Left forelimb (tissue), 1 donor: ENCODE measurements at places on chromosomes 4 and X.

DNA sequence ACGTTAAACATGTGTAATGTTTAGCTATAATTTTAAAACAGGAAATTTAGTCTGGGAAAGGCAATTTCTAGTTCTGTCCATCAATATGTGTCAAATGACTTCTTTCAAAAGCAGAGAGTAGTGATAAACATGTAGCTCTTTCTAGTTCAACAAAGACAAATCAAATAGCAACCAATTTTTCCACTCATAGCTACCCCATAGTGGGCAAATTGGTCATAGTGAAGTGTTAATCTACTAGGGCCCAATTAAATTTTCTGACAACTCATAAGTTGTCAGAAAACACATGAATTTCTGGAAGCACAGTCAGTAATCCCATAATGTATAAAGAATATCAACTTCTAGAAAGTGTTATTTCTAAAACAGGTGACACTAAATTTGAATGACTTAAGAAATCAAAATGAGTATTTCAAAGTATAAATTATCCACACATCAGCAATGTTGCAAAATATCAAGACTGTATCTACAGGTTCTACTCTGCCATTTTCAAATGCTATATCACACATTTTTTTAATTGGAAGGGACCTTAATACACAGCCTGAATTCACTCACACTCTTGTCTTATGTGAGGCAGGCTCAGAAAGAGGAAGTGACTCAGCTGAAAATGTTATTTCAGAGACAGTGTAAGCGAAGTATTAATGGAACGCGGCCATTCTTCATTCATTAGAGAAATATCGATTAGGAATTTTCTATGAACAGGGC, 7.7 kb downstream of the OCIAD2 start:
- DNase-seq: no peak

DNA sequence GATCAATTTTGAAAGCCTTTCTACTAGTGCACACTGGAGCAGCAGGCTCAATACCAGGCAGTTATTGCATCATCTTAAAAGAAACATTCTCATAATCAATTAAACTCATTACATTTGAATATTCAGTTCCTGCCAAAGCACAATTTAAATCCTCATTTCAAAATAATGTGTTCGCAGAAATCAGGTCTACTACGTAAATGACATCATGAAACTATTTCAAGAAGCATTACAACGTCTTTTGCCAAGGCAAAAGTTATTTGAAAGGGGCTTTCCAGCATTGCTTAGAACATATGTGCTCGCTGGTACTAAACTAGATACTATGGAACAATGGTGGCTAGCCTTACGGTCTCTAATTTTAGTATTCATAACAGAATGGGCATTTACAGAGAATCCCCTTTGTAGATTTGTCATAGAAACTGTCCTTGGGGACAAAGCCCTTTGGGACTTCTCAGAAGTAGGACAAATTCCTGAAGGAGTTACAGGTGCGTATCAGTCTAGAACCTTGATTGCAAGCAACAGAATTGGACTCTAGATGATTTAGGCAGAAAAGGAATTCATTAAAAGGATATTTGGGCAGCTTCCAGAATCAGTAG, 27.6 kb upstream of the HUWE1 start:
- no peak for DNase-seq

GRCh38 chr4:107894138-107894603, 37.2 kb upstream of the CYP2U1 start:
- no peak for DNase-seq

- DNase-seq: no peak
Measured at GRCh38 chrX:1542994-1543725, 6.2 kb upstream of the P2RY8 start.

GRCh38 chr4:90780193-90780592, 653.0 kb downstream of the CCSER1 start:
- no peak for DNase-seq

- DNase-seq: no peak
Measured at GRCh38 chr4:53532521-53532920, 58.8 kb downstream of the LNX1 start.

DNA sequence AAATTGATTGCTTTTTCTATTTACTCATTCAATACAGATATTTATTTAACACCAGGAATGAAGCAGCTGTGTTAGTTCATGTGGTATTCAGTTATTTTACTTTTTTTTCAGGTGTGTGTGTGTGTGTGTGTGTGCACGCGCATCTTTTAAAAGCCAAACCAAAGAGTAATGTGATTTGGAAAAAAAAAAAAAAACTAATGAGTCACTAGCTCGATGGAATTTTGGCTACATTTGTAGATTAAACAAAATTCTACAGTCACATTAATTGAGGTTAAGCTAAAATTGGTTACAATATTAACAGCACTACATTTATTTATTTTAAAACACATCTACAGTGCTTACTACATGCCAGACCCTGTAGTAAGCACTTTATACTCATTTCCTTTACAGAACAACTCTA, 66.8 kb downstream of the HHIP start:
- no peak for DNase-seq

DNA sequence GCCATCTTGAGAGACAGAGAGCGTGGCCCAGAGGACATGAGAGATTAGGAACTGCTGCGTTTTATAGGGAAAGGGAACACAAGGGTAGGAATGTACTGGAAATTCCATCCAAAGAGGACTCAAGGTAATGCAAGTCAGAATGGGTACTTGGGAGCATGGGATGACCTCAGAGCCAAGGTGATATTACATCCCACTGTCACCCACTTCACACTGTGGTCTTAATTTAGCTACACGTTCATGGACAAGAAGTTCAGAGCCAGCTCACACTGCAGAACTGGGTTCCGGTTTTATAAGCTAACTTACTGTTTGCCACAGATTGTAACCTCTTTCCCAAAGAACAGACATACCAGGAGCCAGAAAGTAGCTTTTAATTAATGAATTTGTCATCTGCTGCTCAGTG, 244.7 kb downstream of the CBR4 start:
- no peak for DNase-seq

GRCh38 chr4:112511803-112512118, 4.2 kb downstream of the NEUROG2 start:
- DNase-seq: no peak

DNA sequence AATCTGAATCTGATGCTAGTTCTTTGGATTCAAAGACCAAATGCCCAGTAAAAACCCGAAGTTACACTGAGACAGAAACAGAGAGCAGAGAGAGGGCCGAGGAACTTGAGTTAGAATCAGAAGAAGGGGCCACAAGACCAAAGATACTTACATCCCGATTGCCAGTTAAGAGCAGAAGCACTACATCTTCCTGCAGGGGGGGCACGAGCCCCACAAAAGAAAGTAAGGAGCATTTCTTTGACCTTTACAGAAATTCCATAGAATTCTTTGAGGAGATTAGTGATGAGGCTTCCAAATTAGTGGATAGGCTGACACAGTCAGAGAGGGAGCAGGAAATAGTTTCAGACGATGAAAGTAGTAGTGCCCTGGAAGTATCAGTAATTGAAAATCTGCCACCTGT, 309.3 kb downstream of the ANK2 start:
- no peak for DNase-seq

- no peak for DNase-seq
Measured at GRCh38 chrX:18194688-18195087, 26.0 kb downstream of the BEND2 start.

DNA sequence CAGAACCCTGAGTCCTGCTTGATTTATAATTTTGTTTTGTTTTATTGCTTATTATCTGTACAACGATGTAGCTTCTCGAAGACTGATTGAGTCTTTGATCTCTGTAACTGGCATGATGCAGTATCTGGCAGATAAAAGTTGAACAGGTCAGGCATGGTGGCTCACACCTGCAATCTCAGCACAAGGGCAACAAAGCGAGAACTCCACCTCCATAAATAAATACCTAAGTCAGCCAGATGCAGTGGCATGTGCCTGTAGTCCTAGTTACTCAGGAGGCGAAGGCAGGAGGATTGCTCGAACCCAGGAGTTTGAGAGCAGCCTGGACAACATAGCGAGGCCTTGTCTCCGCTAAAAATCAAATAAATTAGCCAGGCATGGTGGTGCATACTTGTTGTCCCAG, 15.7 kb upstream of the WDR19 start:
- DNase-seq: no peak

GRCh38 chr4:158304694-158305093, 94.4 kb downstream of the TMEM144 start:
- DNase-seq: no peak

GRCh38 chr4:17152941-17153540, 254.6 kb upstream of the LDB2 start:
- DNase-seq: no peak

GRCh38 chr4:154743683-154744340, at the start of gene LRAT:
LRAT (plus strand) TSS chr4:154744000; CDS start chr4:154744327, 327 bp downstream.
- DNase-seq: no peak

DNA sequence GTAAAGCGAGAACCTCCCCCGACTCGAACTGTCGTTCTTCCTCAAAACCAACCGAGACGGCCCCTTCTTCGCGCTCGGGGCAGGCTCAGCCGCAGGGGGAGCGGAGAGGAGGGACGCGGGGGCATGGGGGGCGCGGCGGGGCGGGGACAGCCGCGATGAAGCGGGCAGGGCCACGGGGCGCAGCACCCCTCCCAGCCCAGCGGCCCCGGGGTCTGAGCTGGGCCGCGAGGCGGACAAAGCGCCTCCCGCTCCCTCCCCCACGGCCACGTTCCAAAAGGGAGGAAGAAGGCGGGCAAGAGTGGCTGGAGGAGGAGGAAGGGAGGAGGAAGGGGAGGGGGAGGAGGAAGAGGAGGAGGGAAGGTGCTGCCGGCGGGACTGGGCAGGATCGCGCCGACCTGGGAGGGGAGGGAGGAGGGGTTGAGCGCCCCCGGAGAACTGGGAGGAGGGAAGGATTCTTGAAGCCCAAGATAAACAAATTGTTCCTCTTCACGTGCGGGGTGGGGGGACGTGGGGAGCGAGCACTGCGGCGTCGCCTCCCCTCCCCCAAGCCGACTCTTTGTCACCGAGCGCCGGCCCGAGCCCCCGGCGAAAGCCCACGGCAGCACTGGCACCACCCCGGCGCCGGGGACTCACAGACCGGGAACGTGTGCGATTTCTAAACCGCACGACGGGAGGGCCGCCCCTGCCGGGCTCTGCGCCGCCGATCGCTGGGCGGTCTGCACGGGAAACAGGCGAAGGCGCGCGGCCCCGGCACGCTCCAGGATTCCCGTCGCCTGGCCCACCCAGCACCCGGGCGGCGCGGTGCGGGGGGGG, 2.9 kb downstream of the MAML3 start:
- DNase-seq: peak; percentile 92

GRCh38 chr4:30416547-30416946, 303.6 kb upstream of the PCDH7 start:
- no peak for DNase-seq

GRCh38 chr4:122643257-122643656, 22.4 kb upstream of the IL21 start:
- DNase-seq: no peak

- peak; percentile 5 for DNase-seq
Measured at GRCh38 chrX:151745651-151746050, 11.1 kb downstream of the CNGA2 start.

DNA sequence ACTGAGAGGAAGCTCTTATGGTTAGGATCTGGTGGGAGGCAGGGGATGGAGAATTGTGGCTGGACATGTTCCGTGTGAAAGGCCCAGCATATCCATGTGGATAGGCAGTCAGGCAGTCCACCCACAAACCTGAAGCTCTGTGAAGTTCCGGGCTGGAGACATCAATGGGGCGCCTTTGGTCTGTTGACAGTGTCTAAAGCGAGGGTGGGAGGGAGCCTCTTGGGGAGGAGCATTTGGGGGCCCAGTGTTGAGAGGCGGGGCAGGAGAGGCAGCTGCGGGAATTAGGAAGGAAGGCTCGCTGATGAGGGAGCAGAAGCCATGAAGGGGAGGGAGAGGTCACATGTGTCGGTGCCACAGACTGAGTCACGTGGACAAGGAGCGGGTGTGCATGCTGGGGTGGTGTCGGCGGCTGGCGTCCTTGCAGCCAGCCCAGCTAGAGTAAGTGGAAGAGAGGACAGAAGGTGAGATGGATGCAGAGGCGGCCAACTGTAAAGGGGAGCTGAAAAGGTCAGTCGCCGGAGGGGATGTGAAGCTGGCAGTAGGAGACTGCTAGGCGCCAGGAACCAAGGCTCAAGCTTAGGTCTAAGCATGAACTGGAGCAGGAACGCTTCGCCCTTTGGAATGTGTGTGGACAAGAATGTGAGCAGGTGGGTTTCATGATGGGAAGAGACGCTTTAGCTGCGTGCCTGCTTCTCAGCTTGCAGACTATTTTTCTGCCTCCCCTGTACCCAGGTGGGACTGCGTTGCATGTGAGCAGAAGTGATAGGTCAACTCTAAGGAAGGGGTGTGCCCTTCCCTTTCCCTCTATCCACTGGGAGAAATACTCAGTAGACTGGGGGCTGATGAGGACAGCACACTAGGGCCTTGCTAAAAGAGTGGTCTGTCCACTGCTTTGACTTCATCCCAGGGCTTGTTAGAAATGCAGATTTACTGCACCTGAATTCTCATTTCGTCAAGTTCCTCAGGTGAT, 44.0 kb upstream of the TLR2 start:
- DNase-seq: no peak

- DNase-seq: no peak
Measured at GRCh38 chr4:73859614-73860088, 6.6 kb downstream of the PF4V1 start.

DNA sequence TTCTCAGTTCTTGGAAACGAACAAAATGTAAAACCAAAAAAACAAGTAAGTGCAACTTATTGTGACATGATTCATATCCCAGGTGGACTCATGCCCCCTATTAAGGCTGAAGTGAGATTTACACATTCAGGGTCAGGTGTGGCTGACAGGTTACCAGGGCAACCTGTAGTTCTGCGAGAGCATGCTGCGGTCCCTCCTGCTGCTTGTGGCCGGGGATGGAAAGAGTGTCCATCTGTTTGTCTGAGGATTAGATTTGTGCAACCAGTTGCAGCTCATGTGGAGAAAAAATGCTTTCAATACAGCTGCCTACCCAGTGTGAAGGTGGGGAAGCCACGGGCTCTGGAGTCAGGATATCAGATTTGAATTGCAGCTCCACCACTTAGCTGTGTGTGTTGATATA, 78.8 kb downstream of the FAM184B start:
- DNase-seq: no peak

- DNase-seq: no peak
Measured at GRCh38 chrX:79159800-79160199, 15.3 kb downstream of the GPR174 start.

GRCh38 chrX:10124506-10125247, 32.1 kb upstream of the CLCN4 start:
- DNase-seq: no peak

DNA sequence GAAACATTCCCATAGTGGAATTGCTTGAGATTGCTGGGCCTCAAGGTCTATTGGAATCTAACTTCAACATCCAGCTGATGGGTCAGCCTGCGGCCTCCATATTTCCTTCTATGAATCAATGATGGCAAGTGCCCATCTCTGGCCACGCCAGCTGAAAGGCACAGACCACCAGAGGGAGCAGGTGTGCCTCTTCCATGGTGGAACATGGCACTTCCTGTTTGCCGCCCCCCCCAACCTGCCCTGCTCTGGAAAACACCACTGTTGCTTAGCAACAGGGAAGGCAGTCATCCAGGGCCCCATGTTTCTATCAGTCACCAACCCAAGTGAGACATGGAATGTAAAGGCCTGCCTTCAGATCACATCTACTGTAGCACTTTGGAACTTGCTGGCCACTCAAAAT, 11.6 kb downstream of the PAGE4 start:
- no peak for DNase-seq

GRCh38 chrX:3651277-3651676, 62.2 kb downstream of the PRKX start:
- DNase-seq: no peak

GRCh38 chrX:46634577-46634976, 61.0 kb downstream of the CHST7 start:
- DNase-seq: no peak
